ENCODE measurements at places on chromosomes 13 and 19. TPM values are rescaled to one million over a fixed set of nuclear protein-coding genes. Genes with fewer than 3 reads are reported as not detected.

DNA sequence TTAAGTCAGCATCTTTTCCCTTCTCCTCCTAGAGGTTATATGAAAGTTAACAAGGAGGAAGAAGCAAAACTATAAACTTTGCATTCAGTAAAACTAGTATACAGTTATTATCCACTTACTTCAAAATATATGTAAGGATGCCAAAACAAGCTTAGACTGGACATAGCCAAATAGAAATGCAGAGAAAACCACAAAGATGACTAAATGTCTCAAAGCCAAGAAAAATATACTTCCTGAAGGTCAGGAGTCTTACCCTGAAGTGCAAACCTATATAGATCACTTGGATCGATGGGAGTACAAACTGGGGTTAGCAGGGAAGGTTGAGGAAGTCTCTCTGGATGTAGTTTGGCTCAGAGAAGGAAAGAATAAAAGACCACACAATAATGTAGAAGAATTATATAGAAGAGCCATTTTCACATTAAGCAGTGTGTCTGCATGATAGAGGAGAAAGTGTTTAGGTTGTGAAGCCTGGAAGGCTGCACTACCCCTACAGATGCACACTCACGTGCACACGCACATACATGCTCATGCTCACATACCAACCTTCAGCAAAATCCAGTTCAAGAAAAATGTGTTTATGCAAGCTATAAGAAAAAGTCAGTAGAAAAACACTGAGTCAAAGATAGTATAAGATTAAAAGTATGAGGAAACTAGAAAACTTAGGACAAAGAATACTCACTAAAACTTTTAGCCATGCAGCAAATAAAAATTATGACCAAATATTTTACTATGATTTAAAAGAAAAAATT, 112.1 kb upstream of the RXFP2 start:
- DNase-seq: peak; percentile 74
- no peaks in the 10 kb centered on the region for H3K27me3 ChIP-seq
- H3K36me3 ChIP-seq: no peaks in the 10 kb centered on the region
- H3K4me1 ChIP-seq: peaks cover 77% of the 10 kb centered on the region

DNA sequence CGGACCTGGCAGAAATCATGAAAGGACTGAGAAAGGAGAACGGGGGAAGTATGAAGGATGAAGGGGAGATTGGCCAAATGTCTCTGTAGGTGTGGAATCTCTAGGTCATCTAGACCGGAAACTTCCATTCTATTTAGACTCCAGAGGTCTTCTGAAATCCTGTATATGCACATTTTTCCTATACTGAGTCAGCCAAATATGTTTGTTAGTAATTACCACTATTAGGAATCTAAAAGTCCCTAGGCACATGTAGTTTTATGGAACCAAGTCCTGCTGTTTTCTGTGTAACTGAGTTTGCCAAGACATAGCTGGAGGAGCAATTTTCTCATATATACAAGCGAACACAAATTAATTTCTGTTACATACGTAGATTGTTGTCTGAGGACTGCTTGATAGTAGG, 498.1 kb downstream of the GPC5 start:
- no peaks in the 10 kb centered on the region for H3K4me1 ChIP-seq
- H3K27ac ChIP-seq: no peak overlapping the region
- H3K4me3 ChIP-seq: no peak overlapping the region
- H3K36me3 ChIP-seq: no peaks in the 10 kb centered on the region

GRCh38 chr13:114157869-114158495, 21.1 kb upstream of the CFAP97D2 start:
- DNase-seq: no peak
- no peaks in the 10 kb centered on the region for H3K36me3 ChIP-seq
- no peak overlapping the region for H3K27ac ChIP-seq
- H3K4me3 ChIP-seq: no peak overlapping the region
- H3K27me3 ChIP-seq: no peaks in the 10 kb centered on the region
- H3K4me1 ChIP-seq: peaks cover 8% of the 10 kb centered on the region

GRCh38 chr19:29155683-29156082, 57.3 kb downstream of the UQCRFS1 start:
- no peaks in the 10 kb centered on the region for H3K4me1 ChIP-seq
- no peaks in the 10 kb centered on the region for H3K27me3 ChIP-seq
- DNase-seq: no peak
- H3K27ac ChIP-seq: no peak overlapping the region
- H3K36me3 ChIP-seq: no peaks in the 10 kb centered on the region
- no peak overlapping the region for H3K4me3 ChIP-seq

GRCh38 chr19:10815969-10816644, 19.9 kb downstream of the TMED1 start:
- peaks cover 25% of the 10 kb centered on the region for H3K36me3 ChIP-seq
- peak overlapping the region; percentile 97 for H3K4me3 ChIP-seq
- DNase-seq: peak; percentile 87
- peak overlapping the region; percentile 99 for H3K27ac ChIP-seq
- no peaks in the 10 kb centered on the region for H3K27me3 ChIP-seq
- peaks cover 42% of the 10 kb centered on the region for H3K4me1 ChIP-seq

GRCh38 chr19:56955637-56956216, 115.2 kb upstream of the PEG3 start:
- no peak for DNase-seq
- no peaks in the 10 kb centered on the region for H3K27me3 ChIP-seq
- H3K36me3 ChIP-seq: no peaks in the 10 kb centered on the region
- no peak overlapping the region for H3K4me3 ChIP-seq
- no peaks in the 10 kb centered on the region for H3K4me1 ChIP-seq

DNA sequence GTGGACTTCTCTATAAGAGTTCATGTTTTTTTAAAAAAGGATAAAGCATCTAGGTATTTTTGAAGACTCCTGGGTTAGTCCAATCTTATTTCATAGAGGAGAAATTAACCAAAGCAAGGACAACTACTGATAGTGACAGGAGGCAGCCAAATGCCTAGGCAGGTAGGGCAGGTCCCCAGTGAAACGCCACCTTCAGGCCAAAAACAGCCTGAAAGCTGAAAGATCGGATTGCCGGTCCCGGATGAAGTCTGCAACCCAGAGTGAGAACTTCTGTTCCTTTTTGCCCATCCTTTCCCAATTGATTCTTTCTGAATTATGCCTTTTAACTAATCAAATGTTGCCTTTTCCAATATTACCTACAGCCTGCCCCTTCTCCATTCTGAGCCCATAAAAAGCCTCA, 6.1 kb upstream of the GGACT start:
- no peak overlapping the region for H3K4me3 ChIP-seq
- no peak for DNase-seq
- no peaks in the 10 kb centered on the region for H3K27me3 ChIP-seq
- no peaks in the 10 kb centered on the region for H3K4me1 ChIP-seq
- H3K27ac ChIP-seq: no peak overlapping the region

GRCh38 chr19:46616631-46617322, 8.1 kb downstream of the PTGIR start:
- peak overlapping the region; percentile 36 for H3K4me3 ChIP-seq
- DNase-seq: peak; percentile 76
- no peaks in the 10 kb centered on the region for H3K36me3 ChIP-seq
- H3K27ac ChIP-seq: 0 out of 2 replicates have a peak overlapping the region, but pooled peaks have one; percentile 24
- peaks cover 38% of the 10 kb centered on the region for H3K4me1 ChIP-seq

GRCh38 chr19:2392366-2392765, 32.3 kb downstream of the TMPRSS9 start:
- no peak overlapping the region for H3K4me3 ChIP-seq
- no peaks in the 10 kb centered on the region for H3K27me3 ChIP-seq
- H3K4me1 ChIP-seq: no peaks in the 10 kb centered on the region
- H3K27ac ChIP-seq: no peak overlapping the region
- no peaks in the 10 kb centered on the region for H3K36me3 ChIP-seq

DNA sequence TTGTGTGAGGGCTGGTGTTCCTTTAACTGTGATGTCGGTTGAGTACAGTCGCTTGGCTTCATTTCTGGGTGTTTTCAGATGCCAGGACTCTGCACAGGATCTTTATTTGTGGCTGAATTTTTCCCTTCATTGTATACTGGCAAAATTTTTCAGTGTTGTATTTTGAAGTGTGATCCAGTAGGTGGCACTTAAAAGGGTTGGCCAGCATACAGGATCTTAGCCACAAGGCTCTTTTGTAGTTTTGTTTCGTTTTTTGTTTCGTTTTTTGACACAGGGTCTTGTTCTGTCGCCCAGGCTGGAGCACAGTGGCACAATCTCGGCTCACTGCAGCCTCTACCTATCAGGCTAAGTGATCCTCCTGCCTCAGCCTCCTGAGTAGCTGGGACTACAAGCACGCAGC, 8.7 kb downstream of the FCAR start:
- no peaks in the 10 kb centered on the region for H3K36me3 ChIP-seq
- H3K4me1 ChIP-seq: no peaks in the 10 kb centered on the region
- H3K4me3 ChIP-seq: no peak overlapping the region

DNA sequence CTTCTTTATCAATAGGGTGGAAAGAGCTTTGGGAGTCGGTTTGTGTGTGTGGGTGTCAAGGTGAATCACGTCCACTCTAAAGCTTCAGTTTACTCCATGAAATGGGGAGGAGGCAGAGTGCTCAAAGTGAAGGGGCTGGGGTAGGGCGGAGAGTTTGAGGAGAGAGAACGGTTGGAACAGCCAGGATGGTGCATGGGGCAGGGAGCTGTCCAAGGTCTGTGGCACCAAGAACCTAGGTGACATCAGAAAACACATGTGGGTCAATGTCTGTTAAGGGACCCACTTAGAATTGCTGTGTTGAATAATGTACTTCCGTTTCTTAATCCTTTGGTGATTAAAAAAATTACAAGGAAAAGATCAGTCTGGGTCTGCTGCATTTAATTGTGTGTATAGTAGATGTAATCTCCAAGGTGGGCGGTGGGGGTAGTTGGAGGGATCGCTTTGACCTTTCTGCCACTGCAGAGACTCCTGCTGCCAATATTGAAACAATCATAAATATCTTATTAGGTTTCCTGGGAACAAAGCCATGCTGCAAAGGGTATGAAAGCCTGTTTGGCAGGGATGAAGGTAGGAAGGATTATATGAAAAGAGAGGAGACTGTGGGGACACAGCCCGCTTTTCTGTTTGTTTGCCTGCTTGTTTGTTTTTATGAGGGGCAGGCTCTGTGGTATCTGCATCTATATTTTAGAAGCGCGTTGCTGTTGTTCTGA, 122.3 kb downstream of the ATP8A2 start:
- no peak overlapping the region for H3K27ac ChIP-seq
- no peaks in the 10 kb centered on the region for H3K27me3 ChIP-seq
- no peaks in the 10 kb centered on the region for H3K36me3 ChIP-seq

DNA sequence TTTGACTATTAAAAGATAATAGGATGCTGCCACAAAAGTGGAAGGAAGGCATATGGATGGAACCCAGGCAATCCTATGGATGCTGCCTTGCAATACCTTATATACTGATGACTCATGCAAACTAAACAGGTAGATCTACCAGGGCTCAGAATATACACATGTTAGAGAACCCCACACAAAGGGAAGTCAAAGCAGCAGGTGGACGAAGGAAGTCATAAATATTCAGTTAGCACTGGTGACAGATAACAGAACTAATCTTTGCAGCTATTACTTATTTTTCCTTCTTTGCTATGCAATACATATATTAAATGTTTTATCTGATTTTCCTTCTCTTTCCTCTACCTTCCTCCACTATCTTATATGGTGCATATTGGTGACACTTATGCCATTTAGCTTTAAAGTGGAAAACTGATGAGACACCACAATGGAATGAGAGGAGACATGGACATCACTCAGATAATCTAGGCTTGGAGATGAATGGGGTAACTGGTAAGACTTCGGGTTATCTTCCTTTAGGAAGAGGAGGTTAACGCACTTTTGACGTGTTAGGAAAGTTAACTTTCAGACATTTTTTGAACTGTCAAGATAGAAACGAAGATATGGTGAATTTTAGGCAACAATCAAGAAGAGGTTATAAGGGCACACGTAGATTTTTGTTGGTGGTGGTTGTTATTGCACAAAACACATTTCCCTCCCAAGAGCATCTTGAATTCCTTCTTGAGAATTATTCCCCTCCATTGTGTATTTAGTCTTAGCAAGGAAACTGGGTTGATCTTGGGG, 39.8 kb upstream of the MBNL2 start:
- H3K4me3 ChIP-seq: no peak overlapping the region
- no peaks in the 10 kb centered on the region for H3K36me3 ChIP-seq
- no peaks in the 10 kb centered on the region for H3K27me3 ChIP-seq
- no peak overlapping the region for H3K27ac ChIP-seq
- H3K4me1 ChIP-seq: no peaks in the 10 kb centered on the region

GRCh38 chr13:35140831-35141230, 198.8 kb downstream of the NBEA start:
- H3K27ac ChIP-seq: no peak overlapping the region
- no peak overlapping the region for H3K4me3 ChIP-seq
- H3K4me1 ChIP-seq: no peaks in the 10 kb centered on the region
- no peak for DNase-seq
- no peaks in the 10 kb centered on the region for H3K36me3 ChIP-seq

- no peaks in the 10 kb centered on the region for H3K4me1 ChIP-seq
- H3K27ac ChIP-seq: no peak overlapping the region
- DNase-seq: no peak
- no peaks in the 10 kb centered on the region for H3K27me3 ChIP-seq
- H3K4me3 ChIP-seq: no peak overlapping the region
Measured at GRCh38 chr19:58368561-58369360, 6.2 kb upstream of the ZNF497 start.

DNA sequence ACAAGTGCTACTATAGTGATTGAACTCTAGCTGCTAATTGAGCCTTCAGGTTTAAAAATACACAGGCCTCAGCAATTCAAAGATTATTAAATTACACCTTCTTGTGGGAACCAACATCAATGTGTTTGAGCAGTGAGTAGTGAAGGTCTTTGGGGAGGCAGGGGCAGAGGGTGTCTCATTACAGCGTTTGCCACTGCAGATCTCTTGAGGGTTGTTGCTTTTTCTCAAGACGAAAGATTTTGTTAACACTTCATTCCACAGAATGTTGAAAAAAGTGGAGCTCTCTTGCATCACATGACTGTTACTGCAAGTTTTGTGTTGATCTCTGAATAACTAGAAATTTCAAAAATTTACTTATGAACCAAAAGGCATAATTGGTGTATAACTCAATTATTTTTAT, 253.6 kb downstream of the ATP8A2 start:
- DNase-seq: no peak
- no peak overlapping the region for H3K27ac ChIP-seq
- H3K4me3 ChIP-seq: no peak overlapping the region
- H3K4me1 ChIP-seq: no peaks in the 10 kb centered on the region
- H3K27me3 ChIP-seq: no peaks in the 10 kb centered on the region
- no peaks in the 10 kb centered on the region for H3K36me3 ChIP-seq

DNA sequence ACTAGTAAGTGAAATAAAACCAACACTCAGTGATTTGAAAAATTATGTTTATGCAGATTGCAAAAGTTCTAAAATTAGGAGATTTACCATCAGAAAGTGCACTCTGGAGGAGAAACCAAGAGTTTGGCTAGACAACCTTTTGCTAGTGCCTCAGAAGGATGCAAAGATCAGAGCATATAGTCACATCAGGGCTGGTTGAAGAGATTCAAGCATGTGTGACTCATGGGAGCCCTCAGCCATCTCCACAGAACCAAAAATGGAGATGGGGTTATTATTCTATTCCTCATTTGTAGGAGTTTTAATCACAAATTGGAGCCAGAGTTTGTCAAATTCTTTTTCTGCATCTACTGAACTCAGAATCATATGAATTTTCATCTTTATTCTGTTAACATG, 32.9 kb upstream of the OXGR1 start:
- no peaks in the 10 kb centered on the region for H3K27me3 ChIP-seq
- no peak overlapping the region for H3K4me3 ChIP-seq
- no peaks in the 10 kb centered on the region for H3K36me3 ChIP-seq

The KIR2DL4 gene
- not detected for total RNA-seq

The SLC5A5 gene
- not detected for total RNA-seq

The KLK14 gene
- not detected for total RNA-seq

The TUBB4A gene
- total RNA-seq: not detected

The ACP4 gene
- not detected for total RNA-seq

The ZNF579 gene
- total RNA-seq: 7.1 TPM

The CEACAM3 gene
- not detected for total RNA-seq

The DPP9 gene
- total RNA-seq: 50.3 TPM

The ZNF526 gene
- total RNA-seq: 8.7 TPM
